ENCODE measurements at places on chromosomes 4 and X.
A peak's percentile ranks its signal among the peaks of the same experiment; 100 is the strongest.

DNA sequence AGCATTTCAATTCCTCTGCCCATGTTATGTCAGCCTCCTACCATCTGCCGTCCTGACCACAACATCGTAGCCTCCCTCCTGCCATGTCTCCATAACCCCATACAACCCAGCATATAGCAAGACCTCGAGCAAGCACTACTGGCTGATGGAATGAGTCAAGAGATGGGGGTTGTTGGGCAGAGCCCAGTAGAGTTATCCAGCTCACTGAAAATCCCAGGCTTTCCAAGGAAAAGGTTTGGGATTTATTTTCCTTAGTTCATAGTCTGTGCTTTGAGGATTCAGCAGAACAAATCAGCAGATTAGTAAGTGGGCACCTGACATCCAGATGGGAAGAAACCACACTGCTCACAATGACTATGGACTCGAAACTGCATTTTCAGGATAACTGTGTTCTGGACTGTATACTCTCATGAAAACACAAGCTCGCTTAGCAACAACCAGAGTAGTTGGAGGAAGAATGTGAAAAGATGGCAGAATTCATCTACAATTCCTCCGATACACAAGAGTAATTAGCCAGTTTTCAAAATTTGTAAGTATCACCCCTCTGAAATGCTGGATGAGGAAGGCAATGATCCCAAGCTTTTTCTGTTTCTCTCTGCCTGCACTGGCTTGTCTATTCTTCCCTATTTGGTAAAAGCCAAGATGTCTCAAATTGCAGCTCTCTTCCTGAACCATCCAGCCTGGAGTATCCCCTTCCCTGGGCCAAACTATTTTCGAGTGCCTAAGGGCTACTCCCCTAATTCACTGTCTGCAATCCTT, 186.2 kb upstream of the TBL1X start:
- peak; percentile 57 for DNase-seq

DNA sequence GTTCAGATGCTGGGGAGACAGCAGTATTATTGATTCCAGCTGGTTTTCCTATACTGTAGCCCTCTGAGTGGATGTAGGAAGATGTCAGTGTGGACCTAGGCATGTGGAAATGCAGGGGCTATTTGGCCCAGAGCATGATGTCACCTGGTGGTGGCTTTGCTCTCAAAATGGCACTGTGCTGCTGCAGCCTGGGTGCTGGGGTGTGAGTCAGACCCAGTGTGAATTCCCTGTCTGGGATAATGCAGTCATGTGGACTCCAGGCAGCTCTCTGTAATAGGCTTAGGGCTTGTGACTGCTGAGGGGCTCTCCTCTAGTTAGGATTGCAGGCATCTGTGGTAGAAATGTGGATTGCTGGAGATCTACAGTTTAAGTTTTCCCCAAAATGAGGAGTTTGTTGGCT, 70.7 kb downstream of the DCAF8L2 start:
- DNase-seq, result peak; percentile 50

DNA sequence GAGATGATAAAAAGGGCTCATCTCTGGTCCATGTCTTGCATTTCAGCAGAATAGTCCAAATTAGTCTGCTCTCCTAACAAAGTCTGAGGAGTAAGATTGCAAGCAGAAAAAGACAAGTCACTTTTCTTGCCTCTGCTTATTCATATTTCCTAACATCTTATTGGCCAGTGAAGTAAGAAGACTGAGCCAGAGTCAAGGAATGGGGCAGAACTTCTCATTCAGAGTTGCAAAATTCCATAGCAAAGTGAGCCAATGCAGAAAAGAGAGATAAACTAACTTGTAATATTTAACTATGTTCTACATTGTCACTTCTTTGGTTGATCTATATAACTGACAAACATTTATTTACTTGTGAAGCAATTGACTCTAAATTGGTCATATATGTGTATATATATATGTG, 2304.0 kb downstream of the ARAP2 start:
- no peak for DNase-seq

DNA sequence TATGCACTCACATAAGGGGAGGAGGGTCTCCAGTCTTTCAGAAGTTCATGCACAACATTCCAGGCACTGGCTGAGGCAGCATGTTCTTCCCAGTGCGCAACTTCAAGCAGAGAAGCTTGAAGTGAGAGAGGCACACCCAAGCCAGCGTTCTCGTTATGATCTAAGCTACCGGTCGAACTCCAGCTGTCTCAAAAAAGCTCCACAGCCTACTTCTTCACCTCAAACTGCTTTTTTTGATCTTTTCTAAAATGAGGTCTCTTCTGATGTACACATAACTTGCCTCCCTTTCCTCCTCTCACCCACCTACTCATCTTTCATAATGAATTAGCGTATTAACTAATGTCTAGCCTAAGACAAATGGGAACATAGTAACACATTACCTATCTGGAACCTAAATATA, 25.3 kb downstream of the GPC4 start:
- DNase-seq, result no peak

GRCh38 chr4:23884741-23885140, 5.1 kb downstream of the PPARGC1A start:
- DNase-seq, result no peak
